ENCODE measurements at places on chromosomes 2 and 18.

DNA sequence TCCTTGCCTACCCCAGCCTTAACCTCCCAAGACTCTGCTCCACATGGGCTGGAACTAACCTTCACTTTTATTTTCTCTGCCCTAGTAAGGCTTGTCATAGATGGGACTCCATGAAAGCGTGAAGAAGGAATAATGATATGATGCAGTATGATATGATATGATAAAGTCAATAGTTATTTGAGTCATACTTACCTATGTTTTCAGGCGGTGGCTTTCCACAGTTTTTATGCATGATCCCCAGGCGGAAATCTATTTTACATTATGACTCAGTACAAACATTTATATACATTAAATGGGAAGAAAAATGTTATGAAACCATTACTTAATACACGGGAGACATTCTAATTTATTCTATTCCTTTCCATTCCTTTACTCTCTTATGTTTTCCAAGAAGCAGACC is 5.6 kb downstream of the ACMSD start:
- H3K27me3 ChIP-seq = no peaks in the 10 kb centered on the region
- DNase-seq = no peak
- H3K4me1 ChIP-seq = no peaks in the 10 kb centered on the region
- H3K36me3 ChIP-seq = no peaks in the 10 kb centered on the region
- no peak overlapping the region for H3K27ac ChIP-seq

DNA sequence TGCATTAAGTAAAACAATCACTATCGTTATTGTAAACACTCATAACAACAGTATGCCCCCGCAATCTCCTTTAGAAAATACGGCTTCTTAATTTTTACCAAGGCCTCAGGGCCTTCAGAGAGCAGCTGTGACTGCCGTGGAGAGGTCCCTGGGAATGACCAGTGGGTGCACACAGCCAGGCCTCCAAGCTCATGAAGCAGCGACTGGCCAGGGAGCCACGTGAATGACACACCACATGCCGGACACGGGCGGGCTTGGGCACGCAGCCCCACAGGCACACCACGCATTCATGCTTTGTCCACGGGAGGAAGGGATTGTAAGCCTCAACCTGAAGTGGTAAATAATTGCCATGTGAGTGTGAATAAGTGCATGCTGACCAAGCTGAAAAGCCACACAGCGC is 121.0 kb downstream of the EIPR1 start:
- H3K4me1 ChIP-seq = no peaks in the 10 kb centered on the region
- H3K27ac ChIP-seq = no peak overlapping the region
- H3K27me3 ChIP-seq = no peaks in the 10 kb centered on the region
- peaks cover 33% of the 10 kb centered on the region for H3K36me3 ChIP-seq
- no peak for DNase-seq

DNA sequence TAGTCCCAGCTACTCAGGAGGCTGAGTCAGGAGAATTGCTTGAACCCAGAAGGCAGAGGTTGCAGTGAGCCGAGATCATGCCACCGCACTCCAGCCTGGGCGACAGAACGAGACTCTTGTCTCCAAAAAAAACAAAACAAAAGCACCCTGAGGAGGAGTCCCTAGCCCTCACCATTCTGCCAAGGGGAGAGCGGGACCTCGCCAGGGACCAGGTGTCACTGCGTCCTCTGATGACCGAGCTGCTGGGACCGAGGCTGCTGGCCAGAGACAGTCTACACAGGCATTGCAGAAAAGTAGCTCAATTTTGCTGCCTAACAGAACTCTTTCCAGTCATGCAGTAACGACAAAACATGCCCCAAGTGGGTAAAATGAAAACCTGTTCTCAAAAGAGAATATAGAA is 18.4 kb downstream of the NCK2 start:
- H3K27me3 ChIP-seq = no peaks in the 10 kb centered on the region
- peaks cover 3% of the 10 kb centered on the region for H3K36me3 ChIP-seq
- H3K27ac ChIP-seq = no peak overlapping the region
- H3K4me1 ChIP-seq = no peaks in the 10 kb centered on the region
- H3K4me3 ChIP-seq = no peak overlapping the region
- no peak for DNase-seq

- H3K4me3 ChIP-seq = no peak overlapping the region
- H3K36me3 ChIP-seq = no peaks in the 10 kb centered on the region
- H3K27ac ChIP-seq = peak overlapping the region; percentile 48
Observed at GRCh38 chr2:136135921-136136906, 18.3 kb upstream of the CXCR4 start.

- no peak for DNase-seq
- H3K27ac ChIP-seq = no peak overlapping the region
- no peak overlapping the region for H3K4me3 ChIP-seq
- H3K36me3 ChIP-seq = no peaks in the 10 kb centered on the region
- H3K27me3 ChIP-seq = no peaks in the 10 kb centered on the region
Observed at GRCh38 chr2:26412091-26412673, 10.5 kb downstream of the DRC1 start.

GRCh38 chr18:7754725-7755181 is 187.6 kb downstream of the PTPRM start:
- H3K4me3 ChIP-seq = no peak overlapping the region
- no peak overlapping the region for H3K27ac ChIP-seq
- no peaks in the 10 kb centered on the region for H3K27me3 ChIP-seq
- H3K36me3 ChIP-seq = no peaks in the 10 kb centered on the region

DNA sequence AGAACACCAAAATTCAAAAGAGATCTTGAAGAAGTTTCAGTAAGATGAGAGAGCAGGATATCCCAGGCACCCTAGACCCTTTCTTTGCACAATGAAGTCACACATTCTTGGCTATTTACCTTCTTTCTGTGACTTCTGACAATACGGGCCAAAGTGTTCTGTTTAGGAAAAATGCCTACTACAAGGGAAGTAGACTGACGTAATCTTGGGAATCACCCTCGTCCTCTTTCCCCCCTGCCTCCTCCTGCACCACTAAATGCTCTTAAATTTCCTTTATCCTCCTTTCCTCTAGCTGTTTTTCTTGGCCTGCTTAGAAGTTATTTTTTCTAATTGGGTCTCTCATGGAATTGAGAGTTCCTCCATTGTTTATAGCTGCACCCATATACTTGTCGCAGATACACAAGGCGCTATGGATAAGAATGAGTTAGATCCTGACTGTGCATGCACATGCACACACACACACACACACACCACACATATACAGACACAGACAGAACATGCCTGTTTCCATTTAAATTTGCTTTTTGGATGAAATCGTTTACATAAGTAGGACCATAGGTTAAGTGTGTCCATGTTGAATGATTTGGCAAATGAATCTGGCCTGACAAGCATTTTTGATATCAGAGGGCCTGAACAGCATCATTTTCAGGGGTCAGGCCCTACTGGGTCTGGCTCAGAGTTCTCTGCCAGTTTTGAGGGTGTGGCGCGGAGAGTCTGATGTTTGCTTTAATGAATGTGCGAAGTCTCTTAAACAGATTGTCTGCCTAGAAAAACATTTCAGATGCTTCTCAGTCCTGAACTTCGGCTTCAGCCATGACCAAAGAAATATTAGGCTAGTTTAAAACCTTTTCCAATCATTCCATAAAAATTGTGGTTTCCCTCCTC is 131.9 kb upstream of the NT5C1B start:
- H3K27me3 ChIP-seq = no peaks in the 10 kb centered on the region
- peak overlapping the region; percentile 66 for H3K27ac ChIP-seq
- H3K36me3 ChIP-seq = no peaks in the 10 kb centered on the region
- DNase-seq = no peak
- peaks cover 6% of the 10 kb centered on the region for H3K4me1 ChIP-seq
- H3K4me3 ChIP-seq = no peak overlapping the region

DNA sequence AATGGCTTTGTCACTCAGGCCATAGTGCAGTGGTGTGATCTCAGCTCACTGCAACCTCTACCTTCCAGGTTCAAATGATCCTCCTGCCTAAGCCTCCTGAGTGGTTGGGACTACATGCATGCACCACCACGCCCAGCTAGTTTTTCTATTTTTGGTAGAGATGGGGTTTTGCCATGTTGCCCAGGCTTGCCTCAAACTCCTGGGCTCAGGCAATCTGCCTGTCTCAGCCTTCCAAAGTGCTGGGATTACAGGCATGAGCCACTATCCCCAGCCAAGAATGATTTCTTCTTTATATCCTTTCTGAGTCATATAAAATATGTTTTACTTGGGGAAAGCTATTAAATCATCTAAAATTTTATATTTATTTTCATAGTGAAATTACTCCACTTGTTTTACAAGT is 61.3 kb downstream of the CYBRD1 start:
- H3K36me3 ChIP-seq = no peaks in the 10 kb centered on the region
- H3K4me1 ChIP-seq = no peaks in the 10 kb centered on the region
- no peaks in the 10 kb centered on the region for H3K27me3 ChIP-seq
- no peak overlapping the region for H3K4me3 ChIP-seq

DNA sequence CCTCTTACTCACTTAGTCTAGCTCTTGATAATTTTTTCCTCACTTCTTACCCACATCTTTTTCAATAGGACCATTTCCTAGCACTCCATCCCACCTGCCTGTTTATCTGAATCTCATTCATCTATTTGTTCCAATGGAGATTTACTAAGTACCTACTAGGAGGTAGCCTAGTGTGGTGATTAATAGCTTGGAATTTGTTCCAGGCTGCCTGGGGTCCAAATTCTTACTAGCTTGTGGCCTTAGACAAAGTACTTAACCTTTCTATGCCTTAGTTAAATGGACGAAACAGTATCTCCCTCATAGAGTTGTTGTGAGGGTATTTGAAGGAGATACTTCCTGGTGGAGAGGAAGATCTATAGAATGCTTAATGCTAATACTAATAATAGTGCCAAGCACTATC is 42.9 kb upstream of the SERTAD2 start:
- no peaks in the 10 kb centered on the region for H3K27me3 ChIP-seq
- no peak overlapping the region for H3K4me3 ChIP-seq
- no peaks in the 10 kb centered on the region for H3K36me3 ChIP-seq
- no peaks in the 10 kb centered on the region for H3K4me1 ChIP-seq
- no peak for DNase-seq
- no peak overlapping the region for H3K27ac ChIP-seq

GRCh38 chr2:46776687-46777327 is 138.8 kb downstream of the MCFD2 start:
- no peak overlapping the region for H3K4me3 ChIP-seq
- no peaks in the 10 kb centered on the region for H3K27me3 ChIP-seq
- peak; percentile 75 for DNase-seq
- H3K36me3 ChIP-seq = no peaks in the 10 kb centered on the region

- peaks cover 4% of the 10 kb centered on the region for H3K36me3 ChIP-seq
- H3K4me3 ChIP-seq = no peak overlapping the region
- no peak overlapping the region for H3K27ac ChIP-seq
- no peaks in the 10 kb centered on the region for H3K27me3 ChIP-seq
- no peaks in the 10 kb centered on the region for H3K4me1 ChIP-seq
- no peak for DNase-seq
Observed at GRCh38 chr18:58386780-58387179, 242.1 kb downstream of the ALPK2 start.
